GM23338 (cell line): ENCODE measurements at places on chromosomes 3 and 15. TPM values are rescaled to one million over a fixed set of nuclear protein-coding genes. Genes with fewer than 3 reads are reported as not detected.

GRCh38 chr15:72421484-72421883 lies 23.4 kb downstream of the TMEM202 start:
- DNase-seq, result no peak

GRCh38 chr3:18489939-18490338 lies 64.8 kb upstream of the SATB1 start:
- DNase-seq, result no peak

GRCh38 chr3:73284472-73284871 lies 223.0 kb downstream of the EBLN2 start:
- no peak for DNase-seq

Gene MITF
- polyA plus RNA-seq, result 1.5 and 2.4 TPM in 2 replicates

Gene PLSCR5
- polyA plus RNA-seq, result not detected in 2 replicates
